ENCODE measurements at places on chromosomes 3 and 15.

- DNase-seq = no peak
These were observed 4.3 kb downstream of the LRRFIP2 start for GRCh38 chr3:37170060-37170459.

- DNase-seq = no peak
These were observed 85.6 kb downstream of the RAP2B start for GRCh38 chr3:153247331-153248330.

DNA sequence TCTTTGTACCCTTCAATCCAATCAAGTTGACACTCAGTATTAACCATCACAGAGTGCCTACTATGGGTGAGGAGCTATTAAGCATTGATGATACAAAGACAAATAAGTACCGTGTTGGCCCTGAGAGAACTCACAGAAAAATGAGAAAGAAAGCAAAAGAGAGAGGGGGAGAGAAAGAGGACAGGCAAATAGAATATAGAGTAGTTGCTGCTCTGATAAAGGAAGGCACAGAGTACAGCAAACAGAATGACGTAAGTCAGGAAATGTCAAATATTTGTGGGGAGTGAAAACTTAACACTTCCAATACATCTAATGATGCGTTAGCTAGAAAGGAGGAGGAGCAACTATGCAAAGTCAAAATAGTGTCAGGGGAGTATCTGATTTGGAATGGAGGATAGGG, 320.6 kb upstream of the KCNH8 start:
- DNase-seq = no peak

- DNase-seq = no peak
These were observed 3.6 kb downstream of the ONECUT1 start for GRCh38 chr15:52786436-52787122.

DNA sequence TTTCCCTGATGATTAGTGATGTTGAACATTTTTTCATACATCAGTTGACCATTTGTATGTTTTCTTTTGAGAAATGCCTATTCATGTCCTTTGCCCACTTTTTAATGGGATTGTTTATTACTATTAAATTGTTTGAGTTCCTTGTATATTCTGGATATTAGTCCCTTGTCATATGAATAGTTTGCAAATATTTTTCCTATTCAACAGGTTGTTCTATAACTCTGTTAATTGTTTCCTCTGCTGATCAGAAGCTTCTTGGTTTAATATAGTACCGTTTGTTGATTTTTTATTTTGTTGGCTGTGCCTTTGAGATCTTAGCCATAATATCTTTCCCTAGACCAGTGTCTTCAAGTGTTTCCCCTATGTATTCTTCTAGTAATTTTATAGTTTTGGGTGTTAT, 189.0 kb upstream of the RARB start:
- no peak for DNase-seq

All from mucosa of descending colon (tissue), 3 donors.